ENCODE measurements at places on chromosomes 6 and 20.

DNA sequence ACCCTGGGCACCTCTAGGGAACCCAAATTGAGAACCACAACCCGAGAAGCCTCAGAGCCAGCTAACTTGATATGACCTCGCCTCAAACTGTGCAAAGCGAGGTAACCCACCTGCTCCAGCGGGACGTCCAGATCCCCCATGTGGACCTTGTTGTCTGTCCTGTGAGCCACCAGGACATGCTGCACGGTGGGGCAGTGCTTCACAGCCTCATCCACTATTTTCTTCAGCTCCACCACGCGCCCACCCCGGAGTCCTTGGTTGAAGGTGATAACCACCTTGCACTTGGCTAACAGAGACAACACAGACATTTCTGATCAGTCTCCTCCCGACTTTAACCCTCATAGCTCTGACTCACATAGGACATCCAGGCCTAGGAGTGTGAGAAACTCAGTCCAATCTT lies 30.8 kb upstream of the APMAP start:
- no peak for DNase-seq

- DNase-seq: no peak
These were observed 127.9 kb downstream of the ZFAND3 start for GRCh38 chr6:37947468-37947867.

- no peak for DNase-seq
These were observed 135.3 kb upstream of the BMP2 start for GRCh38 chr20:6632187-6632586.

DNA sequence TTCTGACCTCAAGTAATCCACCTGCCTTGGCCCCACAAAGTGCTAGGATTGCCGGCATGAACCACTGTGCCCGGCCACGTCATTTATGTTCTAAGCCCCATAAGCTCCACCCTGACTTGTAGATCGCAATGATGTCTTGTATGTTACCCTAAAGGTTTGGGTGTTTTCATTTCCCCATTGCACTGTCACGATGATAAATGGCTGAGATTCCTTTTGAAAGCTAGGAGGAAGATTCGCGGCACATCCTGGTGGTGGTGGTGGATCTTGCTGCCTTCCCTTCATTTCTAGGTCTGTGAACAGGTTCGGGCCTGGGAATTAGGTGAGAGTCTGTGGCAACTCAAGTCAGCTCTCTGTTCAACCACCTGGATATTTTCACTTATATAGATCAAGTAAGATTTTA lies 28.3 kb downstream of the MUC22 start:
- DNase-seq: no peak

DNA sequence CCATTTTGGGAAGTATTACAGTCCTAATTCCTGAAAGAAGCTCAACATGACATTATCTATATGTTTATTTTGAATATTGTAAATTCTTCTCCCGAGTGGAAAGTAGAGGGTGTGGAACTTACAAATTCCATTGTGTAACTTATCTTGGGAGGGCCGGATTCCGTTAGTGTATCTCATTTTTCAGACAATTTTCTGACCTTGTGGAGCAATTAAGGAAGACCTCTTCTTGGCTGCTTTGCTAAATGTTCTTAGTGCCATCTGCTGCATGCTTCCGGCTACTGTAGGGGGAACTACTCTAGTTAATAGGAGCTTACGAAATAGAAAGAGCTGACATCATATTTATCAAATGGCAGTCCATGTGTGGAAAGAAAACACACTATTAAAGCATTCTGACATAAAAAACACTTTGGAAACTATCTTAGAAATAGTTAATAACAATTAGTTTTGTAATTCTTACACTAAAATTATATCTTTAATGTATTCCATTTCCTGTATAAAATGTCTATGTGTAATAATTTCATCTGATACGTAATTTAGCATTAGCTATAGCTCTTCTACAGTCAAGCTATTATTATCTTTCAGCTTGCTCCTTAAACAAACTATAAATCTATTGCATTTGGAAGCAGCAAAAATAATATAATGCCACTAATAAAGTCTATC lies 41.5 kb upstream of the KCNQ5 start:
- DNase-seq: no peak

DNA sequence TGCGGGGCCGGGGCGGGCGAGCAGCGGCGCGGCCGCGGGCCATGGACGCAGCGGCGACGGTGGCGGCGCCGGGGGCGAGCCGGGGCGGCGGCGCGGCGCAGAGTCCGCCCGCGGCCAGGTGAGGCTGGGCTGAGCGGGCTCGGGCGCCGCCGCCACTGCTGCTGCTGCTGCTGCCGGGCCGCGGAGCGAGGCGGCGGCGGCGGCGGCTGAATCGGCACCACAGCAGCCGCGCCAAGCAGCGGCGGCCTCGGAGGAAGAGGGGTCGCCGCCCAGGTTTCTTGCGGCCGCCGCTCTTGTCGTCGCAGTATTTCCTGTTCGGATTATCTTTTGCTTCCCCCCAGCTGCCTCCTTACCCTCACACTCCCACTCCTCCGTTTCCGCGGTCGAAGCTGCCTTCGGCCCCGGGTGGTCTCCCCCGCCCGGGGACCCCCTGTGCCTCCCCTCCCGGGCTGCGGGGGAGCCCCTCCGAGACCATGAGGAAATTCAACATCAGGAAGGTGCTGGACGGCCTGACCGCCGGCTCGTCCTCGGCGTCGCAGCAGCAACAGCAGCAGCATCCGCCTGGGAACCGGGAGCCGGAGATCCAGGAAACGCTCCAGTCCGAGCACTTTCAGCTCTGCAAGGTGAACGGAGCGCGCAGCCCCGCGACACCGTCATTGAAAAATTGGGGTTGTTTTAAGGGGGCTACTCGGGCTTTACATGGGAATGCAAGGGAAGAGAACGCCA lies at the start of gene STXBP5:
TSS of gene STXBP5 (plus strand) at position 358 of the 726 bp plus-strand sequence. CDS start at position 474, 116 bp downstream.
- peak; percentile 16 for DNase-seq

DNA sequence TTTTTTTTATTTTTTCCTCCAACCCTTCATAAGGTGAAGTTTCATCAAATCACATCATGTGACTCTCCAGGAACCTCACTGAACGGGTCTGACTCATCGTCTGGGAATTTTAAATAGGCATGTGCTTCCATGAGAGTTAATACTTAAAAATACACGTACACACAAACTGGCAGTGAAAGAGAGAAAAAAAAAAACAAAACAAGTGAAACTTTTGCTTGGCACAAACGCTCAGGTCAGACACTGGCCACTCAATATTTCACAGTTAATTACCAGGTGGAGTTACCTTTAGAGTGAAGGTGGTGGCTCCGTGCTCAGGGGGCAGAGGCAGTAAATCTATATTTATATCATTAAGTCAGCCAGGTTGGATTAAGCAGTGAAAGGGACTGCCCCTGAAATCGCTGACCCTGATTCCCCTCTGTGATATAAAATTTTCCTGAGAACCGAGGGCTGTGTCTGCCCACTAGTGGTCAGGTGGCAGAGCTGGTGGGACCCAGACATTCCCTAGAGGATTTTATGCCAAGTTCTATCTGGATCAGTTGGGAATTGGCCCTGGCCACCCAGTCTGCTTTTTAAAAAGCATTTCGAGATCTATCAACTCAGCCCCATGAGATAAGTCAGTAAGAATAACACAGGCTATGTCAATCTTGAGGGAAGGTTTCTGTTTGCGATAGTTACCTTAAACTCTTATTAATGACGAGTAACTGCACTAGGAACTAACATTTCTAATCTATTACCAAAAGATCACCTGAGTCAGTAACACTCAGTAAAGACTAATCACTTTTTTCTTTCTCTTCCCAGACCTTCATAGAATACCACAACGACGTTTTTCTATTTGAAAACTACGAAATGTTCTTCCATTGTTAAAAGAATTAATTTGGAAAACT lies 259.1 kb downstream of the HDGFL1 start:
- no peak for DNase-seq

DNA sequence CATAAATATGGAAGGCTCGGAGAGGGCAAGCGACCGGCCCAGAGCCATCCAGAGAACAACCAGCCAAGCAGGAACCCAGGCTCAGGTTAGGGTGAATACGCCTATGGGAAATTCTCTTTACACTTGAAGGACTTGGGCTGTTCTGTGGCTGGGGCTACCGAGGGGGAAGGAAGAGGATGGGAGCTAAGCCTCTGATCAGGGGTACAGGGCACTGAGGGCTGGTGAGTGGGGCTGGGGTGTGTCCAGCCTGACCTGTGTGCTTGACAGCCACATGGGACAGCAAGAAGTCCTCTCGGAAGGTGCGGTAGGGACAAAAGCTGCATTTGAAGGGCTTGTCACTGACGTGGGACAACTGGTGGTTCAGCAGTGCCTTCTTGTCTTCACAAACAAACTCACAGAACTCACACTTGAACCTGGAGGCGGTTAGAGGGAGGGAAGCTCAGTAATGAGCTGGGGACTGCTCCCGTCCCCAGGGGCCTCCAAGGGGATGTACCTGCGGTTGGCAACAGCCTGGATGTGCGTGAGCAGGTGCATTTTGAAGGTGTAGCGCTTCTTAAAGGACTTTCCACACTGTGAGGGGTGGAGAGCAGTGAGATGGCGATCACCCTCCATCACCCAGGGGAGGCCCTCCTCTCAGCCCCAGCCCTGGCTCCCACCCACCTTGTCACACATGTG lies 11.9 kb downstream of the ZNF335 start:
- DNase-seq: no peak

DNA sequence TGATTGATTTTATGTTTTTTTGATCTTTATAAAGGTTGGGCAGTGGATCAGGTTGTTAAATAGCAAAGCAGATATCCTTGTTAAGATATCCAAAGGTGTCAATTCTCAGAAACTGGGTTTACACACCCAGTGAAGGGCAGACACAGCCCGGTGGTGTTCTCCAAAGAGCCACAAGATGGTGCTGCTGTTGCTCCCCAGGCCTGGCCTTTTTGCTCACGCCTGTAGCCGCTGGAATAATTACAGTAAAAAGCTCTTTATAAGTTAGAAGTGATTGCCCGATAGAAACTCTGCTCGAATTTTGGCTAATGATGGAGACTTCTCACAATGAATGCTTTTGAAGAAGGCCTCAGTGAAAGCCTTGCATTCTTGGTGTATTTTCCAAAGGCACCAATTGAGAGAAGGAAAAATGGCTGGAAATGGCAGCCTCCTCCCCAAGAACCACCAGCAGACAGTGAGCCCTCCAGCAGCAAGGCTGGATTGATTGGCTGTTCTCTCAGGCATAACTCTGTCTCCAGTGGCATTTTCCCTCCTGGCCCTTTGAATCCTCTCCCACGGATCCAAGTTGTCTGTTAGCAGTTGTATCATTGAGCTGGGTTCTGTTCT lies 120.5 kb upstream of the CHD6 start:
- peak; percentile 34 for DNase-seq

GRCh38 chr6:108736832-108737231 lies 111.4 kb upstream of the ARMC2 start:
- no peak for DNase-seq

DNA sequence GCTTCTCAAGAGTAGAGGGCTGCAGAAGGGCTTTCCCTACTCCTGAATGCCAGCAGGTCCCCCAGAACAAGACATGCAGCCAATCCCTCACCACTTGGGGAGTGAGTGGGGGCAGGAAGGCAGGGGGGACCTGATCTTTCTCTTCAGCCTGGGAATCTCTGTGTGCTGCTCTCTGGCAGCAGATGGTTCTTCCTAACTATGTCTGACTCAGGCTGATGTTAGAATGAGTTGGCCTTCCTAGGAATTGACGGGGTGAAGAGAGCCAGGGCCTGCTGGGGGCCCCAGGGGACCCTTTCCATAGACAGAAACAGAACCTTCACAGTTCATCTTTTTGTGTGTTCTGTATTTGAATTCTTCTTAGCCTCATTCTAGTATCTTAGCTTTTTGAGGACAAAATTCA lies 29.0 kb upstream of the TCP11 start:
- no peak for DNase-seq

DNA sequence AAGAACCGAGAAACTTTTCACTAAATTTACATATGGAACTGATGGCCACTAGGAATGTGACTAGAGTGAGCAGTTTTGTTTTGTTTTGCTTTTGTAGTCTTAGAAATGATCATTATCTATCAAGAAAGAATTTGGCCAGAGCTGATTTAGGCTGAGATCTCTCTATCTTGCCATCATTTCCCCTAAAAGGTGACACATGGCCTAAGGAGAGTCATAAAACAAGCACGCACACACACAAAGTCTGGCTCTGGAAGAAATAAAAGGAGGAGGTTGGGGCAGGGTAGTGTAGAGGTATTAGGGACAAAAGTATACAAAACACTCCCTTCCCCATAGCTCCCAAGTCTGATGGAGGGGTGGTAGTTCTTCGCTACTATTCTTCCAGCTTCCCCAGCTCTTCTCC lies 56.4 kb downstream of the RIPOR2 start:
- no peak for DNase-seq

DNA sequence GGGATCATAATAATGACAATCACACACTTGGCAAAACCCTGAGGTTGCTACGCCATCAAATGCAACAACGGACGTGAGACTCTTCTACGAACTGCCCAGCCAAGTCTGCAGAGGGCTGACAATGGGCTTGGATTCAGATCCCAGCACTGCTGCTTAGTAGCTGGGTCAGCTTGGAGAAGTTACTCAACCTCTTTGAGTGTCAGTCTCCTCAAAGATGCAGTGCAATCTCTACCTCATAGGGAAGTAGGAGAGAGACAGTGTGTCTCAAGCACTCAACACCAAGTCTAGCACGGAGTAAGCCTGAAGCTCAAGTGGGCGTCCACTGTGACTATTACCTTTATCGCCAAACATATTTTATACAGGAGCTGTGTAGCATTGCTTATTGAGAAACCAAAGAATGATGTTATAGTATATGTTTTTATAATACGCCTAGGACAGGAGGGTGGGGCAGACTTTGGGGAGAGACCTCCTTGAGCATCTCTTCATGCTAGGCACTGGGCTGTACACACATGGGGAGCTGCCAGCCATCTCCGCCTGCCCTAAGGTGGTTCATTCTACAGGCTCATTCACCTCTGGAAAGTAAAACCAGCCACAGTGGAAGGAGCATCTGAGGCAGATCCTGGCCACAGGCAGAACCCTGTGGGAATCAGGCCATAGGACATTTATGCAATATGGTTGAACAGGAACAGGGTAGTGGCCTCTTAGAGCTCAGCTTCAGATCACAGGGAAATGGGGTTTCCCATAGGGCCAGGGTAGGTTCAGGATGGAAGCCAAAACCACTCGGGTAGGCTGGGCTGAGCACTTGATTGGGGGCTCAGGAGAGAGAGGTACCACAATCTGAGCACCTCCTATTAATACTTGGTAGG lies 160.2 kb downstream of the MRPL14 start:
- DNase-seq: no peak

- DNase-seq: no peak
These were observed 81.4 kb downstream of the TCP11 start for GRCh38 chr6:35059596-35060345.

DNA sequence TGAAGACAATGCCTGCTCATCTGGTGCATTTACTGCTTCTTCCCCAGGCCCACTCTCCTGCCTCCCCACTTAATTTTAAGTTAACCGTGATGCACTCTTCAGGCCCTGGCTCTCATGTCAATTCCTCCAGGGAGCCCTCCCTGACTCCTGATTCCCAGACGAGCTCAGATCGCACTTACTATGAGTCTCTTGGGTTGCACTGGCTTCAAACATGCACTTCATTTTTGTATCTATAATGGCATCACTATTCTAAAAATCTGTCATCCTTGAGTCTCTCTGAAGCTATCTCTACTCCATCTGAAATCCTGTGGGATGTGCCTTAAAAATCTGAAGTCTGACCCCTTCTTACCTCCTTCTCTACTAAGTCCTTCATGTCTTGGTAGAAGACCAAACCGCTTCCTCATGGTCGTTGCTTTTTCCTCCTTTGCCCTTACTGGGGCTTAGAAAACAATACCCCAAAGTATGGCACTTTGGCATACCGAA lies 24.7 kb downstream of the COX4I2 start:
- DNase-seq: no peak

Data from amygdala (tissue), 56 donors.